SK-MEL-5 (cell line): ENCODE measurements at places on chromosomes 12 and 14. TPM values are rescaled to one million over a fixed set of nuclear protein-coding genes. Genes with fewer than 3 reads are reported as not detected.

The MGST1 gene
- 5.3 and 9.0 TPM in 2 replicates for total RNA-seq

The TEX52 gene
- not detected in 2 replicates for total RNA-seq

- no peak for DNase-seq
Observed at GRCh38 chr14:76531821-76532318, 155.9 kb downstream of the ESRRB start.

DNA sequence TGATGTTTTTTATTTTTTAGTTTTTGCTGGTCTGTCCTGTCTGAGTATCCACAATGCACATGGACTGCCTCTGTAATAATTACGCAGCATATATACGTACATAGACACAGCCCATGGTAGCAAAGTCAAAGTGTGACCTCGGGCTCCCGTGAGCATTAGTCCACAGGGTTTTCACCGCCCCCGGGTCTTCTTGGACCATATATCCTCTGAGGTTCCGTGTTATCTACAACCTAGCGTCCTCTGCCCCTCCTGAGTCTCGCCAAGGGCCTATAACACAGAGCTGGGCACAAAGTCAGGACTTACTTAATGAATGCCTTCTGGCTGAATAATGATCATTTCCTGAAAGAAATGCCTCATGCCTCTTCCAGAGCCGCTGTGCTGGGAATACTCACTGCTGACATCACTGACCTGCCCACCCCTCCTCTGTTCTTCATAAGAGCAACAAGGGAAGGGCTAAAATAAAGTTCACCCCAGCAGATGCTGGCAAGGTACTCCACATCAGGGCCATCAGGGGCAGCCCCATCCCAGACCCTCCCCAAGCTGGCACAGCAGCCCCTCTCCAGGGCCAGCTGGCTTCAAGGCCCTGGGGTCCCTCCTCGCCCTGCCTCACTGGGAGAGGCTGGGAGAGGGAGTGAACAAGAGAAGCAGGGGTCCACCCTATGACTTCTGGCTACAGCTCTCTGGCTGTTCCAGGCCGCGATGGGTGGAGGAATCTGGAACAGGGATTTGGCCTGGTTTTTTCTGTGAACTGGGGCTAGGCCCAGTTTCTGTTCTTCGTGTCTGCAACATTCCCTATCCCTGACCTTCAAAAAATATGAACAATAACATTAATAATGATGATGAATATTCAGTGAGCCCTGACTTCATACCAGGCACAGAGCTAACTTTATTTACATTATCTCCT is 7.9 kb downstream of the HDAC7 start:
- no peak for DNase-seq

DNA sequence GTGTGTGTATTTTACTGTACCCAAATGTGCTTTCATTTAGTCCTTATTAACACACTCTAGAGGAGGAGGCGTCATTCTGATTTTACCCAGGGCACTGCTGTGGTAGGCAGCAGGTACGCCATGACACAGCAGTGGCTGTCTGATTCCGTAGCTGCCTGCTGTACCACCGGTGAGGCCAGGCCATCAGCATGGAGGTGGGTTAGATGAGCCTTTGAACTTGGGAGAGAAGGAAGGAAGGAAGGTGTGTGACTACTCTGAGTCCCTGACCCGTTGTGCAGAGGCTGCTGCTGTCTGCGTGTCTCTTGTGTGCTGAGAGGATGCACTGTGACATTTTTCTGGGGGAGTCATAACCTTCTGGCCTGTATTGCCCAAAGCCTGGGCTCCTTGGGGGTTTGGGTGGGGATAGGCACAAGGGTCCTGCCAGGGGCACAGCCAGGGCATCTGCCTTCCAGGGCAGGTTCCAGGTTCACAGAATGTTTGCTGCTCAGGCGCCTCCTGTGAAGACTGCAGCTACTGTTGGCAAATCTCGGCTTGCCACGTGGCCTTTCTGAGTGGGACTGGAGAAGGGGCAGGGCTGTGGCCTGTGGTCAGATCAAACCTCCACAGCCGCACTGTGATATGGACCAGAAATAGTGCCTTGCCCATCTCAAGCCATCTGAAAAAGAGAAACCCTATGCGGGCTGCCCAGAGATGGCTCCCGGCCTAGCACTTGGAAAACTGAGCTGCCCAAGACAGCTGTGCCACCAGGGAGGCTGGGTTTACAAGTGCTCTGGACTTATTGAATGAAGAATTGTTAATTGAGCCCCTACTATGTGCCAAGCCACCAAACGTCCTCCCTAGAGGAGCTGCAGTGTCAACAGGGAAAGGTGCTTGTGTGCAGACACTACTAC is 47.1 kb downstream of the MLXIP start:
- no peak for DNase-seq

DNA sequence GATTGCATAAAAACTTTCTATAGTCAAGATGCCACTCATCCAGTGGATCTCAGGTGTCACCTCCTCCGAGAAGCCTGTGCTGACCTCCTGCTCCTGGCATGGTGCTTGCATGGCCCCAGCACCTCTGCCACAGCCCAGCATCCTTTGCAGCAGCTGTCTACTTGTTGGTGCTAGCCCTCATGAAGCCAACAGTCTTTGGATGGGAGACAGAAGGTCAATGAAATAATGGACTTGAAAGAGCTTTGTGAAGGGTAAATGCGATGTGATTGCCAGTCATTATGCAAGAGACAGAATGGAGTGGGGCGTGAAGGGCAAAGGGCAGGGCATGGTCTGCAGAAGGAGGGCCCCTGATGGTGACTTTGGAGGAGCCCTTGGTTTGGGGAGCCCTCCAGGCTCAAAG is 63.0 kb upstream of the CLMN start:
- no peak for DNase-seq

GRCh38 chr12:128637642-128638606 is 185.8 kb downstream of the SLC15A4 start:
- no peak for DNase-seq

The TMEM52B gene
- 0.08 TPM in 1 of 2 replicates, not detected in the other for total RNA-seq

DNA sequence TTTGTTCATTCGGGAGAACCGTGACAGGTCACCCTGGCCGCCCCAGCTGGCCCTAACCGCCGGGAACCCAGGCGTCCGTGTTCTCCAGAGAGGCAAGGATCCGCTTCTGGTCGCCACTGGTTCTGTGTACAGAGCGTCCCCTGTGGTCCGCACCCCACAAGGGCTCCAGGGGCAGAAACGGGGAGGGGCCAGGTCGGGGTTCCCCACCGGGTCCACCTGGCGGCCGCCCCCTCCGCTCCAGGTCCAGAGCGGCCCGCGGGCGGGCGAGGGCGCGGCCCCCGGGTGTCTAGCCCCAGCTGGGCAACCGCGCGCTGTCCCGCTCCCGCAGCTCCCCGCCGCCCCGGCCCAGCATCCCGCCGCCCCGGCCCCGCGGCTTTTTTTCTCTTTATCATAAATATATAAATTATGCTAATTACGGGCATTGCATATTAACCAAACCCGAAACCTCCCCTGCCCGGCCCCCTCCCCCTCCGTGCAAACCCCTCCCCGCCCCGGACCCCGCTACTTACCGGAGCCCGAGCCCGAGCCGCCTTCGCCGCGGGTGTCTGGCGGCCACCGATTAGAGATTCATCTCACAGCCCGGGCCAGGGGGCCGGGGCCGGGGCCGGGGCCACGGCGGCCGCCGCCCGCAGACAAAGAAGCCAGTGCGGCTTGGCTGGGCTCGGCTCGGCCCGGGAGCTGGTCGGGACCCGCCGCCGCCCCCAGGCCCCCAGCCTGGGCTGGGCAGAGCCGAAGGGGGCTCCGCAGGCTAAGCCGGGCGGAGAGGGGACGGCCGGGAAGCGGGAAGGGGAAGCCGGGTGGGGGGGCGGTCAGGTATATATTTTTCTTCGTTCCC is 512 bp downstream of the POU6F1 start:
- no peak for DNase-seq

DNA sequence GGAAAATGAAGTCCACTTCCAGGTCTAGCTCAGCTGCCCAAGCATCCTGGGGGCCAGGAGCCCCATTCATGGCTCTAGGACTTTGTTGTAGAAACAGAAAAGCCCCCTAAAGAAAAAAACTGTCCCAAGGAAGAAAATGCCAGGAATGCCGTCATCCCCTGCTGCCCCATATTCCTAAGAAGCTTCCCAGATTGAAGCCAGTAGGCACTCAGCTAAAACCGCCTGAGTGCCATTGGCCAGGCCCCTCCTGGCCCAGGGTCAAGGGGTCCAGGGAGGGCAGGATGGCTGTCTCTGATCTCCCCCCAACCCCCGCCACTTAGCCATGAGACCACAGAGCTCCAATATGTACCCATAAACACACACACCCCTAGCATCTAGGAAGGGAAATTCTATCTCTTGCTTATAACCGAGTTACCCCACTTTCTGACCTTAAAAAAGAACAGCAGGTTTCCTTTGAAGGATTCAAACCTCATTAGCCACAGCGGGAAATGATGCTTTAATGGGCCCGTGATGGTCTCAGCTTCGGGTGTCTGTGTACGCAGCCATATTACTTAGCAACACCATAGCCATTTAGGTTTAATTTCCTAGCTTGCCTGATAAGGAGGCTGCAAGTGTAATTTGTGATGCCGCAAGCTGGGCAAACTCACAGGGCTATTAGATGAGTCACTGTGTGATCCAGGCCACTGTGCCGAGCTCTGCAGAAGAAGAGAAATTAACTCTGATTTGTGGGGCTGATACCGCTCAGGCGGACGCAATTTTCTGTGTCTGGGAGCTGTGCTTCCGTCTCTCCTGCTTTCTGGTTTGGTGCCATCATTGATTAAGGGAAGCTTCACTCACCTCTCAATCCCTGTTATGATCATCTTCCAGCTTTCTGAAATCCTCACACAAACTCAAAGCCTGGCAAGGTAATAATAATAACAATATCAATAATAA is 84.2 kb downstream of the GCH1 start:
- no peak for DNase-seq

DNA sequence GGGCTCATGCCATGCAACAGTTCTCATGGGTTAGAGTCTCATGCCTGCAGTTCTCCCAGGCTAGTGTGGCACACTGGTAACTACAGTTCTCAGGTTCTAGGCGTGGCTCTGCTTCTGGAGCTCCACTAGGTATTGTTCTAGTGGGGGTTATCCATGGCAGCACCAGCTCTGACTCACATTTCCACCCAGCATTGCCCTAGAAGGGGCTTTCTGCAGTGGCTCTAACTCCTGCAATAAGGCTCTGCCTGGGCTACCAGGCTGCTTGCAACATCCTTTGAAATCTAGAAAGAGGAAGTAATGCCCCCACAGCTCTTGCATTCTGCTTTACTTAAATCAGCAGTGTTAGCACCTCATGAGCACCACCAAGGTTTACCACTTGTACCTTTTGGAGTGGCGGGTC is 220.3 kb upstream of the ARID2 start:
- peak; percentile 21 for DNase-seq

The PRH2 gene
- total RNA-seq, result 0.26 TPM in 1 of 2 replicates, not detected in the other

GRCh38 chr12:4169531-4169930 is 104.0 kb upstream of the CCND2 start:
- DNase-seq, result no peak

- peak; percentile 92 for DNase-seq
Observed at GRCh38 chr14:54627540-54628363, 60.8 kb downstream of the SAMD4A start.

DNA sequence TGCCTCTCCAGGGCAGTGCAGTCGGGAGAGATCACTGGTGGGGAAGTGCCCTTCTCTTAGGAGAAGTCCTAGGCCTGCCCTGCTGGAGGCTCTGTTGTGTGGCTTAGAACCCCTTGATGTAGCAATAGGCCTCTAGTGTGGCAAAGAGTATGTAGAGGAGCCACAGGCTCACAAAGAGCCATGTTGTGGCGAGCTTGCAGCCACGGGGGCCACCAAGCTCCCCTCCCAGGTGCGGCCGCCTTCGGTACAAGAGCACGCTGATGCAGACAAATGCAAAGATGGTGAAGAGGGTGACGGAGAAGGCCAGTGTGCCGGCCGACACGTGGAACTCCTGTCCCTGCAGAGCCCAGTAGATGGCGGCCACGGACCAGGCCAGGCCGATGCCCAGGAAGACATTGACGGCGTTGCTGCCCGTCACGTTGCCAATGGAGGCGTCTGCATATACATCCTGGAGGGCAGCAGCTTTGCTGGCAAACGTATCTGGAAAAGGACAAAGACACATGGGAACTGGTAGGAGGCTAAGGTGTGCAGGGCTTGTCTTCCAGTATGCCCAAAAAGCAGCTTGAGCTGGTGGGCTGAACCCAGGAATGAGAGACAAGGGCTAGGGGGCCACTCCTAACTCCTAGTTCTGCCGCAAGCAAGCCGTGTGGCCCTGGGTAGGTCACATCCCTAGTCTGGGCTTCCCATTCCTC is 142.8 kb downstream of the SLC8A3 start:
- peak; percentile 80 for DNase-seq
